C1 segment of cervical spinal cord (tissue), 14 donors: ENCODE measurements at places on chromosomes 1 and 21.

DNA sequence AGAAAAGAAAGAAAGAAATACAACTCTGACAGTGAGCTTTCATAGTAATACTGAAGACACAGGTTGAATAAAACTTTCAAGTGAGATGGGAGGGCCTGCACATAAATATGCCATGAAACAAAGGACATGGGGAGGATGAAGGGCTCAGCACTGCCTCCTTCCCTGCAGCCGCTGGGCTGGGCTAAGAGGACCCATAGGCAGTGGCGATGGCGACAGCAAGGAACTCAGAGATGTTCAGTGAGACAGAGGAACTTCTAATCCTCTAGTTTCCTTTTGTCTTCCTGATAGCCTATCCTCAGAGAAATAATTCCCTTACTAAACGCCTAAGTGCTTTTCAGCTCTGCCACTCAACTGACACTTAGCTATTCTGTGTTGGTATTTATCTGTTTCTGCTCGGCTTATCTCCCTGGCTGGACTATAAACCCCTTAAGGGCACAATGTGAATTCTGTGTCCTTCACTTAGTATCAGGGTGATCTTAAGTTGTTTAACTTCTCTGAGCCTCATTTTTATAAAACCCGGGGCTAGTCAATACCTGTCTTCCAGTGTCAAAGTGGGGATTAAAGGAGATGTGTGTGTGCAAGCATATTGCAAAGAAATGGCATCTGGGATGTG is 24.4 kb upstream of the IER5 start:
- DNase-seq: no peak

- DNase-seq: no peak
Observed at GRCh38 chr1:98028800-98029199, 108.0 kb upstream of the DPYD start.

DNA sequence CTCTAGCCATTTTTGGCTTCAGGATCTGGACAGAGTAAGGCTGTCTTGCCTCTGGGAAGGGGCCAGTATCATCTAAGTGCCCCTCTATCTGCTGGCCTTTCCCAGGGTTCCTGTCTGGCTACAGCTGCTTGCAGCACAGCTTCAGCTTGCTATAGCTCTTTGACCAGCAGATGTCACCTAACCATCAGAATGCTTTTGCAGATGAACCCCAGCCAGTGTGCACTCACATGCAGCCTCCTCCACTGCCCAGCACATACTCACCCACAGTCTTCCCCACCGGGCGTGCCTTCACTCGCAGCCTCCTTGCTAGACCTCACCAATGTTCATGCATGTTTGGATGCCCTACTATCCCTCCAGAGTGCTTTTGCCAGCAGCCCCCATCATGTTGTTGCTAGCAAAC is 769.0 kb downstream of the BRINP3 start:
- DNase-seq: no peak

- no peak for DNase-seq
Observed at GRCh38 chr1:48831120-48831978, 54.7 kb upstream of the BEND5 start.

DNA sequence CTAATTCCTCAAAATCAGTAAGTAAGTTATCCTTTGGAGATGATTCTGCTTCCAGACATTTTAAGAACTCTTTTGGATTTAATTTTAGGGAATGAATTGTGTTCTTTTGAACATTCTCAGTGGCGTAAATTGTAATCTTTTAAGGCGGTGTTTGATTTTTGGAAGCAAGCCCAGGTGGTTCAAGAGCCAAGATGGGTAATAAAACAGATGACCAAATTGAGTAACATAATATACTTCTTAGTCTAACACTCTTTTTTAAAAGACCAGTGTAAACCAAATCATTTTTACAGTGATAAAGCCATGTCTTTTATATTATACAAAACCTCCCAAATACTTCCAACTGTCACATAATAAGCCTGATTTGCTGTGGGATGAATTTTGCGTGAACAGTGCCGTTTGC is 133.8 kb downstream of the LRRC40 start:
- no peak for DNase-seq

- no peak for DNase-seq
Observed at GRCh38 chr1:113654883-113655282, 104.4 kb downstream of the PHTF1 start.

GRCh38 chr1:218284377-218284916 is 646 bp upstream of the RRP15 start:
- peak; percentile 52 for DNase-seq

GRCh38 chr1:24353292-24353891 is 34.2 kb downstream of the GRHL3 start:
- DNase-seq: no peak

GRCh38 chr1:18452550-18452949 is 28.2 kb upstream of the KLHDC7A start:
- DNase-seq: no peak
